ENCODE measurements at places on chromosomes 12 and 14. TPM values are rescaled to one million over a fixed set of nuclear protein-coding genes. Genes with fewer than 3 reads are reported as not detected.

GRCh38 chr12:92471551-92471950 lies 231.2 kb upstream of the PLEKHG7 start:
- no peaks in the 10 kb centered on the region for H3K27me3 ChIP-seq
- H3K36me3 ChIP-seq = no peaks in the 10 kb centered on the region
- no peak overlapping the region for H3K27ac ChIP-seq
- DNase-seq = no peak
- peaks cover 4% of the 10 kb centered on the region for H3K4me1 ChIP-seq
- H3K4me3 ChIP-seq = no peak overlapping the region

- no peak for DNase-seq
- no peaks in the 10 kb centered on the region for H3K36me3 ChIP-seq
- no peaks in the 10 kb centered on the region for H3K4me1 ChIP-seq
- H3K27ac ChIP-seq = no peak overlapping the region
- H3K27me3 ChIP-seq = no peaks in the 10 kb centered on the region
Measured at GRCh38 chr12:26317942-26318575, 122.7 kb downstream of the SSPN start.

DNA sequence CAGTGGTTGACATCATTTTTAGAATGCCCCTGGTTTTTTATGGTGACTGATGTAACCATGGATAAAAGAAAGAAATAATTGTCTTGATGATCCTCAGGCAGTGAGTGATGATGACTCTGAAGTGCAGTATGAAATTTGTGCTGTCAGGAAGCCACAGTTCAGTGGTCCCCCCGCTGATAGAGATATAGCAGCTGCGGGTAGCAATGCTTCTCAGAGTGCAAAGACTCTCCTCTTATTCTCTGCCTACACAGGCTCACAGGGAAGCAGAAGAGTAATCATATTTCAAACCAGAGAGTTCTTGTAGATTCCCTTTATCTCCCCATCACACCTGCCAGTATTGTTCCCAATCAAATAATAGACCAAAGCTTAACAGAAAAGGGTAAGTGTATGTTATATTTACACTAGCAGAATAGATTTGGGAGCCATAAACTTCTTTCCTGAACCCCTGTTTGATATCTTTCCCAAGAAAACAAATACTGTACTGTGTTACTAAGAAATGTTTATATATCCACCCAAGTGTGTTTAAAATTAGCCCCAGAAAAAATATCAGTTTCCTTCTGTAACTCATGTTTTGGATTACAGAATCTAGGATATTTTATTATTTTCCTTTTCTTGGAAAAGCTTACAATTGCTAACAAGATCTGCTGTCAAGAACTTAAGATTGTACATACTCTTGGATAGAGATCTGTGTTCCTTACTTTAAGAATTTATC lies 1817.4 kb upstream of the FLRT2 start:
- H3K4me1 ChIP-seq = no peaks in the 10 kb centered on the region
- H3K4me3 ChIP-seq = no peak overlapping the region
- no peaks in the 10 kb centered on the region for H3K36me3 ChIP-seq

DNA sequence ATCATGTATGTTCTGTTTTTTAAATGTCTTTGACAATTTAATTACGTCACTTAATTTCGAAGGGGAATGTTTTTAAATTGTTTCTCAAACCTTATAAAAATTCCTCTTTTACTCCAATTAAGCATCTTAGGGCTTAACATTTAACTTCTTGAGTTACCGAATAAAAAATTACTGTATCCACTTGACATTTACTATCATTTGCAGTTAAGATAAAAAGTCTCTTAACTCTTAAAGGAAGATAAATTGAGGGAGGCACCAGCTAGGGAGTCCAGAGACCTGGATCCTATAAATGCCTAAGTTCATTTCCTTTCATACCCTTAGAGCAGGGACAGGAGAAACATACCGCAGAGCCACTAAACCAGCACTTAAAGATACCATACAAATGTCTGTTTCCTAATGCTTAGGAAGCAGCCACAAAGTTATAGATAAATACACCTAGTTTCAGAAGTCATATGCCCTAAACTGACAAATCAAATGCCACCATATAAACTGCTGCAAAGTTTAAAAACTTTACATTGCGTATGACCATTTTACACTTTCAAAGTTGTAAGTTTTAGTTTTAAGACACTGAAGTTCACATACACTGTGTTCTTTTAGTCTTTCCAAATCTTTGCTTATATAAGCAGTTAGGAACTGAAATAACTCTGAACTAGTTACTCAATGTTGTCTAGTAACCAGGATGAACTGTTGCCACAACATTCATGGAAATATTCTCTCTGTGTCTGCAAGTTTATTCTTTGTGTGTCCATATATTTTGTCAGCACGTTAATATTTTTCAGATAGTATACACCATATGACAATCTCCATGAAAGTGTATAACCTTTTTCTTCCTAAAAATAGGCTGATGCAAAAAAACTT lies 71.2 kb downstream of the GALNT4 start:
- no peak for DNase-seq
- peaks cover 14% of the 10 kb centered on the region for H3K4me1 ChIP-seq
- H3K27me3 ChIP-seq = no peaks in the 10 kb centered on the region
- no peaks in the 10 kb centered on the region for H3K36me3 ChIP-seq

GRCh38 chr12:71945121-71945520 lies 6.5 kb downstream of the TPH2 start:
- H3K4me3 ChIP-seq = no peak overlapping the region
- no peak overlapping the region for H3K27ac ChIP-seq
- peaks cover 15% of the 10 kb centered on the region for H3K4me1 ChIP-seq
- no peak for DNase-seq
- no peaks in the 10 kb centered on the region for H3K36me3 ChIP-seq

GRCh38 chr12:46743456-46743855 lies 82.3 kb downstream of the SLC38A4 start:
- no peak overlapping the region for H3K4me3 ChIP-seq
- H3K36me3 ChIP-seq = no peaks in the 10 kb centered on the region
- no peaks in the 10 kb centered on the region for H3K27me3 ChIP-seq
- no peaks in the 10 kb centered on the region for H3K4me1 ChIP-seq

DNA sequence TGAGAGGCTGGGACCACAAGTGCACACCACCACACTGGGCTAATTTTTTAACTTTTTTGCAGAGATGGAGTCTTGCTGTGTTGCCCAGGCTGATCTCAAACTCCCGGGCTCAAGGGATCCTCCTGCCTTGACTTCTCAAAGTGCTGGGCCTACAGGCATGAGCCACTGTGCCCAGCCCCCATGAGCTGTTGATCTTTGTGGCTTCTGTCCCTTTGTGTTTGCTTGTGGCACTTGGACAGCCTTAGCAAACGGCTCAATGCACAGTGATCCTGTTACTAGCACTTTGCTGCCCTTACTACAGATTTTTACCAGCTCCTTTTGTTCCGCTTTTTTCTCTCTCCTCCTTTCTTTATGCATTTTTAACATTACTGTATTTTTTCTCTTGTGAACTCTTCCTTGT lies 25.3 kb upstream of the EVL start:
- no peak overlapping the region for H3K27ac ChIP-seq
- H3K27me3 ChIP-seq = no peaks in the 10 kb centered on the region
- H3K4me3 ChIP-seq = no peak overlapping the region

DNA sequence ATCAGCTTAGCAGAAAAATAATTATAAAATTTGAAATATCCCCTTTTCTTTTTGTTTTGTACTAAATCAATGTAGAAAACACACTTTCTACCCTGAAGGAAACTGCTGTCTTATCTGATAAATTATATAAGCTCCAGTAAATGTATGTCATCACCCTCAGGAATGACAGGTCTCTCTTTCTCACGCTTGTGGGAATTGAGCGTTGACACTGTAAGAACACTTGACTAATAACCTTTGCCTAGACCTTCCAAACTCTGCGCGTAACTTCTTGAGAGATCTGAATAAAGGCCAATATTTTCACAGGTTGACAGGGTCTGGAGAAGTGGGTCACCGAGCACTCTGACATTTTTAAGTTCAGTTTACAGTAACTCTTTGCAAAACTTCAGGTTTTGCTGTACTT lies 138.5 kb downstream of the BCAT1 start:
- peaks cover 7% of the 10 kb centered on the region for H3K36me3 ChIP-seq
- H3K27me3 ChIP-seq = no peaks in the 10 kb centered on the region
- no peak overlapping the region for H3K27ac ChIP-seq
- no peaks in the 10 kb centered on the region for H3K4me1 ChIP-seq

DNA sequence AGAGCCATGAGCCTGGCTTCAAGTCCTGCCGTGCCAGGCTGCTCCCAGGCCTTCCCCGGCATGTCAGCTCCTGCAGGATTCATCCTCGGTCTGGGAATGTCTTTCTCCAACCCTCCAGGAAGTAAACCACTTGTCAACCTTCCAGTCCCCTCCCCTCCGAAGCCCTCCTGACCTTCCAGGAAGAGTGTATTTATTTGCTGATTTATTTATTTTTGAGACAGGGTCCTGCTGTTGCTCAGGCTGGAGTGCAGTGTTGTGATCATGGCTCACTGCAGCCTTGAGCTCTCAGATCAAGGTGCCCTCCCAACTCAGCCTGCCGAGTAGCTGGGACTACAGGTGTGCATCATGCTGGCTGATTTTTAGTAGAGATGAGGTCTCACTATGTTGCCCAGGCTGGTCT lies 24.7 kb downstream of the VSX2 start:
- no peaks in the 10 kb centered on the region for H3K4me1 ChIP-seq
- peaks cover 13% of the 10 kb centered on the region for H3K27me3 ChIP-seq
- no peaks in the 10 kb centered on the region for H3K36me3 ChIP-seq
- H3K4me3 ChIP-seq = no peak overlapping the region

- DNase-seq = no peak
- no peak within 1 kb of the TSS for H3K4me3 ChIP-seq
- H3K27me3 ChIP-seq = no peaks in the 10 kb centered on the region
Measured at GRCh38 chr14:94612174-94612573, at the start of gene SERPINA3. Gene SERPINA3, plus strand, starts transcription at chr14:94612391. Its CDS starts 2,051 bp downstream, at chr14:94614442.

DNA sequence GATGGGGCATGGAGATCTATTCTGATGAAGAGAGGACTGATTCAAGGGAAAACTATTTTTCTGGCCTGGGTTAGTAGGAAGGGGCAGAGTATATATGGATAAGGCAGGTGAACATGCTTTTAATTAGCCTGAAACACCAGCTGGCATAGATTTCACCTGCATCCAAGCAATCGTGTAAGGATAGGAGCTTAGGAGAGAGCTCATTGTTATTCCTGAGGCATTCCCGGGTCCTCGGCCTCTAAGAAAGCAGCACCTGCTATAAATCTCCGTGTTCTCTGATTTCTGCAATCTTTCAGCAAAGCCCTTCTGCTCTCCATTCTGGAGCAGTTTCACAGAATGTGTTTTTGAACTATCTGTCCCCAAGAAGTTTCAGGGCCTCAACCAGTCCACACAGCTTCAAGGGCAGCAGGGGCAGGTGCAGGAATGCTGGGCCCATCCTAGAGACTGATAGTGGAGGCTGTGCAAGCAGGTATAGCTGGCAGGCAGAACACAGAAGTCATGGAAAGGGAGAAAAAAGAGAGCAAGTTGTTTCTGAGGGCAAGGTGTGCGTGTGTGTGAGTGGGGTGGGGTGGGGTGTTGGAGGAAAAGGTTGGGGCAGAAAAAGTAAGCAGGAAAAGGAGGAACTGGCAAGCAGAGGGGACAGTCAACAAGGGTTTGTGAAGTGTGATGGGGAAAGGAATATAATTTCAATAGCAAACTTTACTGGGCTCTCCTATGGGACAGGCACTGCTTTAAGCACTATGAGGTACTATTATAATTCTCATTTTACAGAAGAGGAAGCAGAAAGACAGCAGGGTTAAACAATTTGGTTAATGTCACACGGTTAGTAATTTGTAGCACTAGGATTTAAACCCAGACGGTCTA lies 203.7 kb upstream of the SSTR1 start:
- no peaks in the 10 kb centered on the region for H3K4me1 ChIP-seq
- DNase-seq = no peak
- no peak overlapping the region for H3K4me3 ChIP-seq
- no peak overlapping the region for H3K27ac ChIP-seq
- no peaks in the 10 kb centered on the region for H3K36me3 ChIP-seq
- no peaks in the 10 kb centered on the region for H3K27me3 ChIP-seq

DNA sequence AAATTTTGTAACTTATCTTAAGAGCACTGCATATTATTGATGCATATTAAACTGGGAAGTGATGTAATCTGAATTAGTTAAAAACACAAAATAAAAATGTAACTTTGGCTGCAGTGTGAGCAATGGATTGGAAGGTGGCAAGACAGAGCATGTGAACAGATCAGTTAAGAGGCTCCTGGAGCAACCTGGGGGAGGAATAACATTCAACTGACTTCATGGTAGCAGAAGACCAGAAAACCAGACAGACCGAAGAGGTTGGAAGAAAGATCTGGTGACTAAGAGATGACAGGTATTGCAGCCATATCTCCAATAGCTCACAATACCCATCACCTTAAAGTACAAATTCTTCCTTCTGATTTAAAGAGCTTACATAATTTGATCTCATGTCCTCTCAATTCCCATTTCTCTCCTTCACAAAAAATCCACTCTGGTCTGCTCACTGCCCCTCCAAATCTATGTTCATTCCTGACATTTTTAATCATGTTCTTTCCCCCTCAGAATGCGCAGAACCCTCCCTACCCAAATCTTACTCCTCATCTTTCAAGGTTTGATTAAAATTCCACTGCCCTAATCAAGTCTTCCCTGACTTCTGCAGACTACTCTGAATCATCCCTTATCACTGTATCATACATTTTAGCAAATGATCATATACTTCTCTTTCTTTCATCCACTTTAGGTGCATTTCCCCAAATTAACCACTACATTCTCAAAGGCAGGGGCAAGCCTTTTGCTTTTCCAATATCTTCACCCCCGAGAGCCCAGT lies 51.5 kb downstream of the DUSP16 start:
- peaks cover 7% of the 10 kb centered on the region for H3K4me1 ChIP-seq
- no peak overlapping the region for H3K4me3 ChIP-seq
- H3K27me3 ChIP-seq = no peaks in the 10 kb centered on the region
- no peak for DNase-seq
- peaks cover 14% of the 10 kb centered on the region for H3K36me3 ChIP-seq
- no peak overlapping the region for H3K27ac ChIP-seq

- H3K36me3 ChIP-seq = no peaks in the 10 kb centered on the region
- H3K27ac ChIP-seq = no peak overlapping the region
- no peak overlapping the region for H3K4me3 ChIP-seq
- no peak for DNase-seq
- H3K4me1 ChIP-seq = no peaks in the 10 kb centered on the region
- H3K27me3 ChIP-seq = no peaks in the 10 kb centered on the region
Measured at GRCh38 chr12:93689076-93689834, 12.1 kb downstream of the CRADD start.

GRCh38 chr12:50842637-50843493 lies at the start of gene TMPRSS12:
Gene TMPRSS12, plus strand, starts transcription at chr12:50842926. Its CDS starts 39 bp downstream, at chr12:50842965.
- H3K27me3 ChIP-seq = no peaks in the 10 kb centered on the region
- no peak within 1 kb of the TSS for H3K27ac ChIP-seq
- H3K36me3 ChIP-seq = no peaks in the 10 kb centered on the region

- H3K27me3 ChIP-seq = peaks cover 10% of the 10 kb centered on the region
- no peaks in the 10 kb centered on the region for H3K36me3 ChIP-seq
- peak; percentile 70 for DNase-seq
Measured at GRCh38 chr12:106600503-106600902, 17.7 kb downstream of the RFX4 start.

- no peaks in the 10 kb centered on the region for H3K4me1 ChIP-seq
- DNase-seq = no peak
- no peak overlapping the region for H3K4me3 ChIP-seq
- H3K36me3 ChIP-seq = no peaks in the 10 kb centered on the region
- peaks cover 86% of the 10 kb centered on the region for H3K27me3 ChIP-seq
Measured at GRCh38 chr12:112798048-112798760, 6.7 kb downstream of the RPH3A start.

Gene COCH
- 76.2 TPM for total RNA-seq

Gene OR4N5
- not detected for total RNA-seq

Gene RNASE7
- total RNA-seq = not detected

Gene CCDC184
- total RNA-seq = 0.59 TPM

Gene BBOF1
- 3.9 TPM for total RNA-seq

Gene KRT74
- not detected for total RNA-seq

All from endodermal cell (in vitro differentiated cells).